ENCODE measurements at places on chromosomes 4 and X.
A peak's percentile ranks its signal among the peaks of the same experiment; 100 is the strongest.

- DNase-seq = no peak
Observed at GRCh38 chr4:1310031-1310795, 20.5 kb downstream of the MAEA start.

- no peak for DNase-seq
Observed at GRCh38 chr4:182343453-182343852, 100.3 kb downstream of the TENM3 start.

DNA sequence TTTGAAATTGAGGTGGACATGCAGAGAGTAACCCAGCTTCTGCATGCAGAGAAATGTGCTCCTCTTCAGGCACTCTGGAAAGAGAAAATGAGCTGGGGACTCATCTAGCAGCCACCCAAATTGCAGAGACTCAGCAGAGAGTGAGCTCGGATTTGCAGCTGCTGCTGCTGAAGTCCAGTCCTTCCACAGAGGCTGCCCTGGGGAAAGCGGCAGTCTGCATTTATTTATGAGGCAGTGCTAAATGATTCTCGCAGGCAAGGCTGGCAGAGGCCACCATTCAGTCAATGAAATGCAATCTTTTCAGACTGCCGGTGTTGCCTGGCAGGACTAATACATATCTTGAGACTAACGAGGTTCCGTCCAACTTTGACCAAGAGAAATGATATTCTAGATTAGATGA lies 404.8 kb downstream of the NLGN4X start:
- DNase-seq = no peak

DNA sequence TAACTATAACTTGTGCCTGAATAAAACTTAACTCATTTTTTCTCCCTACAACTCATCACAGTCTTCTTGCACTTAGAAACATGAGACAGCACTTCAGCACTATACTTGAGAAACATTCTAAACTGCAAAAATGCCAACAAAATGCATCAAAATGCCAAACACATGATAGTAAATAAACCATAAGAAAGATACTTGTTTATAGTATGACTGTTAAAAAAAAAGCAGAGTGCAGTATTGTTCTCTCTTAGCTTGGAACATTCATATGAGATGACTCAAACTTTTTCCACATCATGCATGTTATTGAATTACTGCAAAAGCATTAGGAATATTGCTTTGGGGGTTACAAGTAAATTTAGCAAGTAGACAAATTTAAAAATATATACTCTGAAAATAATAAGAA lies 135.7 kb upstream of the ANXA10 start:
- no peak for DNase-seq

GRCh38 chrX:50579955-50580354 lies 109.3 kb upstream of the DGKK start:
- peak; percentile 63 for DNase-seq

DNA sequence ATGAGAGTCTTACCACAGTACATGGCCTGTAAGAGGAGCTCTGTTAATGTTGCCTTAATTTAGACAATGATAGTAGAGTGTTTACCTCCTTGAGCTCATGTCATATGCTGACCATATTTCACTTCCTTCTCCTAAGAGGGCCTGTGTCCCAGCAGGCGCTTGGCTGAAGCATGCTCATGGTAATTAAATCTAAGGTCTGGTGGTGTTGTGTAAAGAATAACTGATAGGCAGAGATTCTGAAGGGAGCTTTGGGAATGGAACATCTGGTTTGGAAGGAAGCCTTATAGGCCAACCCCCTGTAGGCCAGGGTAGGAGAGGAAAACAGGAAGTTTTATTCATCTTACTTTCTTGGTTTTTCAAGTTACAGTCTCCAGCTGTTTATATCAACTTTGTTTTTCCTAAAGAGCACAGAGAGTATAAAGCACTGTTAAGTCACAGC lies 300.2 kb downstream of the USP46 start:
- no peak for DNase-seq

- no peak for DNase-seq
Observed at GRCh38 chr4:94877973-94878372, 120.2 kb downstream of the BMPR1B start.

GRCh38 chrX:133921764-133922389 lies 63.5 kb downstream of the GPC3 start:
- peak; percentile 13 for DNase-seq

All from suppressor macrophage (primary cell).